IMR-90 (cell line): ENCODE measurements at places on chromosomes 5 and 9. TPM values are rescaled to one million over a fixed set of nuclear protein-coding genes. Genes with fewer than 3 reads are reported as not detected.

DNA sequence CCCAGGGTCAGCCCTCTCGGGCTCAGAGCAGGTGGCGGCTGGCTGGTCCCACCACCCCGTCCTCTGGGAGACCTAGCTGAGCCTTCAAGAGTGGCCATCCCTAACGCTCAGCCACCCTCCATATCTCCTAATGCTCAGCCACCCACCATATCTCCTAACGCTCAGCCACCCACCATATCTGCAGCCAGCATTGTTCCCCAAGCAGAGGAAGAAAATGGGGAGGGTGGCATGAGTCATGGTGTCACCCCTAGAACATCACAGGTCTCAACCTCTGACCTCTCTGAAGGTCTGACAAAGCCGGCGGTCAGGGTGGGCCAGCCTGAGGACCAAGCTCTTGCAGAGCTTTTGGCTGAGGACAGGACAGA, 14.7 kb downstream of the LHX3 start:
- DNase-seq, result no peak

The PGM5 gene
- total RNA-seq, result 12.8 and 14.7 TPM in 2 replicates

DNA sequence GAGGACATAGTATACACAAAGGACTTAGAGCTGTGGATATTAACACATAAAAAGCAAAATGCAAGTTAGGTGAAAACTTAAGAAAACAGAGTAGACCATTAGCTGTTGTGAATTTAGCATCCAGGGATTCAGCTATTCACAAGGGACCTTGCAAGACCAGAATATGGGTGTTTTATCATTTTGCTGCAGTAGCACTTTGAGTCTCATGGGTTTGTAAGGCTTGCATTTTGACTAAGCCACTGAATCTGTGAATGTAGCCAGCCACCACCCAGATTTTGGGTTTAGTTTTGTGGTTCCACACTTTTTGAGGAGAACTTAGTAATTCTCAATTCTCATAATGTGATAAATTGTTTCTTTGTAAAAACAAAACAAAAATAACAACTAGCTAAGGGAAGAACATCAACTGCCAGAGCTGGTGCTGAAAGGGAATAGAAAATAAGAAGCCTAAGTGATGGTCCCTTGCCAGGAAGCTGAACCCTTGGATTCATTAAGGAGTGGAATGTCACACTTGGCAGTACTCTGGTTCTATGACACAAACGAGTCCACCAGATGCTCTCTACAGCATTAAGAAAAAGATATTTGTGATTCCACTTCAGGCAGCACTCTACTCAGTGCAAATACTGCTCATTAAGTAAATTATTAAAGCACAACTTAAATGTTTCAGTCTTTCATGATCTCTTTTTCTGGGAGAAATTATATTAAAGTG, 557.4 kb upstream of the ZNF462 start:
- no peak for DNase-seq

The SYK gene
- total RNA-seq, result not detected in 2 replicates

The SPATA31C1 gene
- not detected in 2 replicates for total RNA-seq

DNA sequence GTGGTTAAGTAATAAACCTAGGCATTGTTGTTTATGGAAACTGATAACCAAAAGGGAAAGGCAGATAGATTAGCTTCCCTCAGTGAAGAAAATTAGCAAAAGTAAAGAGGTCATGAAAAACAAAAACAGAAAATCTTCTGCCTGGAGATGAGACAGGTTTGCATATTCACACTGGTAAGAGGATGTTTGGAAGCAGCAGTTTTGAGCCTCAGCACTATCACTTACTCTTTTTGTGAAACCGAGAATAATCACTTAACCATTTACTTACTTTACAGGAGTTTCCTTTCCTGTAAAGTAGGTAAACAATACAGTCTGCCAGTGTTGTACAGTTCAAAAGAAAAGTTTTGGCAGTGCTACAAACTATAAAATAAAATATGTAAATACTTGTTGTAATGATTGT, 35.5 kb upstream of the EMB start:
- DNase-seq, result no peak

GRCh38 chr5:158857371-158857770, 242.3 kb downstream of the EBF1 start:
- DNase-seq, result no peak
